ENCODE measurements at places on chromosomes 12 and 14. TPM values are rescaled to one million over a fixed set of nuclear protein-coding genes. Genes with fewer than 3 reads are reported as not detected.

- H3K36me3 ChIP-seq = no peaks in the 10 kb centered on the region
- no peaks in the 10 kb centered on the region for H3K4me1 ChIP-seq
- DNase-seq = no peak
- no peak overlapping the region for H3K27ac ChIP-seq
- H3K4me3 ChIP-seq = no peak overlapping the region
Measured at GRCh38 chr12:49934505-49934904, 16.0 kb upstream of the AQP2 start.

DNA sequence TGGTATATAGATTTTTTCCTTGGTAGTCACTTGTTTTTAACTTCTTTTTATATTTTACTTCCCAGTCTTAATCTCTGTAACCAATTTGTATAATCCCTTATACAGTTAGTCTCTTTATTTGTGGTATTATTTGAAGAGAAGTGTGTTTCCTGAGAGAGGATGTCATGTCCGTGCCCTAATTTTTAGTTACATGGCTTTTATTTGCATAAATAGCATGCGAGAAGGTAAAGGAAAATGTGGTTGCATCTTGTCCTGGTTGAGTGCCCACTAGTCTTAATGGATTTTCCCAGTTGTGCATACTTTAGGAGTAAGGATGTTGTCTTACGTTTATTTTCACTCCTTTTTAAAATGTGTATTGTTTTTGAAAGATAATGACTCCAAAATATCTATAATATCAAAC is 27.5 kb downstream of the RAP1B start:
- H3K36me3 ChIP-seq = no peaks in the 10 kb centered on the region
- DNase-seq = no peak
- no peak overlapping the region for H3K4me3 ChIP-seq
- no peaks in the 10 kb centered on the region for H3K27me3 ChIP-seq

The VIPAS39 gene
- 19.6 TPM for total RNA-seq

The ZBTB39 gene
- total RNA-seq = 24.5 TPM

GRCh38 chr12:92648242-92649031 is 54.4 kb upstream of the PLEKHG7 start:
- H3K27ac ChIP-seq = no peak overlapping the region
- H3K27me3 ChIP-seq = no peaks in the 10 kb centered on the region
- H3K36me3 ChIP-seq = no peaks in the 10 kb centered on the region
- DNase-seq = peak; percentile 13
- peaks cover 5% of the 10 kb centered on the region for H3K4me1 ChIP-seq

DNA sequence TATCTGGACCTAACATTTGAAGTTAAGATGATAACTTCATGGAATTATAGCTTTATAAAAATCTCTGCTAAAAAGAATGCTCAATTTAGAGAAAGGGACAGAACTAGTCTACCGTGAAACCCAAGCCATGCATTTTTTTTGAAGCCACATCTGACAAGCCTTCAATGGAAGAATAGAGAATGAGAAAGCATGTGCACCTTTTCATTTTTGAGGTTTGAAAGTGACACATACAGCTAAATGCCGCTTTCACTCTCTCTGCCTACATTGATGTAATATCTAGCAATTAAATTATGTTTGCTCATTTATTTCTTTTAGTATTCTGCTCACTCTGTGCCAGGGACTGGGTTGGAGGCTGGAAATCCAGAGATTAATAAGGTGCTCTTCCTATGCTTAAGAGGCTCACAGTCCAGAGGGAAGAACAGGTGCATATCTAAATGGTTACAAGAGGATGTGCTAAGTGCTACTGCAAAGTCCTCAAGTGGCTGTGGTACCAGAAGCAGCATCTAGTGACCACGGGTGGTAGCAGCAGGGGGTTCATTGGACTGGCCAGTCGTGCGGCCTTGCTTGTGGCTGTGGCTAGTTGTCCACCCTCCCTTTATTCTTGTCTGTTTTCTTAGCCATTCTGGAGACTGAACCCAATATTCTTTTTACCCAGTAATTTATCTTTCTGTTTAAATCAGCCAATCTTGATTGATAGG is 60.4 kb downstream of the PPP1R36 start:
- no peak overlapping the region for H3K27ac ChIP-seq
- no peak for DNase-seq
- H3K4me3 ChIP-seq = no peak overlapping the region
- no peaks in the 10 kb centered on the region for H3K27me3 ChIP-seq

DNA sequence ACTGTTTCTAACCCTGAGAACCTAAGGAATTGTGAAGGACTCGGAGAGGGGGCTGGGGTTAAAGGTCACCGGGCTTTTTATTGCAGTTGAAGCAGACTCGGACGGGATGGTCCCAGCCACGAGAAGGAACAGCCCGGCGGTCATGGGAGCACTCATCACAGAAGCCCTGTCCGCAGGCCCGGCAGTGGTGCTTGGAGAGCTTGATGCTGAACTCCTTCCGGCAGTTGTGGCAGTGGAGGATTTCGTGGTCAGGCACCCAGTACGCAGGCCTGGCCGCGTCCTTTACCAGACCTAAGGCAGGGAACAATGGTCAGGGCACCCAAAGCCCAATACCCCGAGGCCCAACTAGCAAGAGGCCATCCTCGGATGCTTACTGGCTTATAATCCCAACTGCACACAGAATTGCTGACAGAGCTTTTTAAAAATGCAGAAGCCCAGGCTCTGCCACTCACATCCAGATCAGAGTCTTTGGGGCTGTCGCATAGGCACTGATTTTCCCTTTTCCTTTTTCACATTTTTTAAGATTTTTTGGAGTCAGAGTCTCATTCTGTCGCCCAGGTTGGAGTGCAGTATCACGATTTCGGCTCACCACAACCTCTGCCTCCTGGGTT is 44.7 kb downstream of the DCAF4 start:
- H3K27ac ChIP-seq = no peak overlapping the region
- no peaks in the 10 kb centered on the region for H3K4me1 ChIP-seq
- no peaks in the 10 kb centered on the region for H3K27me3 ChIP-seq
